Hematopoietic multipotent progenitor cell treated with erythropoietin and hydrocortisone succinate and interleukin-3 and kit ligand, for 8 days (in vitro differentiated cells): ENCODE measurements at places on chromosomes 3 and 15.

- no peak for DNase-seq
Observed at GRCh38 chr3:175287361-175287963, 428.3 kb downstream of the NAALADL2 start.

GRCh38 chr3:64047787-64048186 lies 24.5 kb upstream of the PSMD6 start:
- DNase-seq: no peak

GRCh38 chr3:62261121-62261520 lies 112.2 kb downstream of the FEZF2 start:
- DNase-seq: no peak

DNA sequence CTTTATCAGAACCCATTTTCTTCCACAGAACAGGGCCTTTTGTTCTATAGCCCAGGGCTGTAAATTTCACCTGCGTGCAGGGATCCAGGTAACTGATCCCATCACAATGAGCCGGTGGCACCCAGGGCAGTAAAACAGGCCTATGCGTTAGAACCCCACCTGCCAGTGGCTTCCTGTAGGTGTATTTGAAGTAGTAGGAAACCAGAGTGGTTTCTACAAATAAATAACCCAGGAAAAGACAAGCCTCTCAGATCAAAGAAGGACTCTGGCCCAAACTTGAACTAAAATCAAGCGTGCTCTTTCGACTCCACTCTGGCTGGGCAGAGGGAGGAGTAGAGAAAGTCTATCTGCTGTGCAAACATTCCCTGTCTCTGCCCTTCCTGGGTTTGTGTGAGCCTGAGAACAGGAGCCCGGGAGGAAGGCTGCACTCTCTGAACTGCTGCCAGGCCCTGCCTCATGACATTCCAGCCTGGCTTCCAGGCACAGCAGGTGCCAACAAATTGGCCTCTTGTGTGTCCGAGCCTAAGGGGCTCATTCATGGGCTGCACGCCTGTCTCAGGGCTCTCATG lies 77.7 kb downstream of the CEMIP start:
- no peak for DNase-seq

- peak; percentile 67 for DNase-seq
Observed at GRCh38 chr3:23810343-23811184, 4.8 kb downstream of the UBE2E1 start.

DNA sequence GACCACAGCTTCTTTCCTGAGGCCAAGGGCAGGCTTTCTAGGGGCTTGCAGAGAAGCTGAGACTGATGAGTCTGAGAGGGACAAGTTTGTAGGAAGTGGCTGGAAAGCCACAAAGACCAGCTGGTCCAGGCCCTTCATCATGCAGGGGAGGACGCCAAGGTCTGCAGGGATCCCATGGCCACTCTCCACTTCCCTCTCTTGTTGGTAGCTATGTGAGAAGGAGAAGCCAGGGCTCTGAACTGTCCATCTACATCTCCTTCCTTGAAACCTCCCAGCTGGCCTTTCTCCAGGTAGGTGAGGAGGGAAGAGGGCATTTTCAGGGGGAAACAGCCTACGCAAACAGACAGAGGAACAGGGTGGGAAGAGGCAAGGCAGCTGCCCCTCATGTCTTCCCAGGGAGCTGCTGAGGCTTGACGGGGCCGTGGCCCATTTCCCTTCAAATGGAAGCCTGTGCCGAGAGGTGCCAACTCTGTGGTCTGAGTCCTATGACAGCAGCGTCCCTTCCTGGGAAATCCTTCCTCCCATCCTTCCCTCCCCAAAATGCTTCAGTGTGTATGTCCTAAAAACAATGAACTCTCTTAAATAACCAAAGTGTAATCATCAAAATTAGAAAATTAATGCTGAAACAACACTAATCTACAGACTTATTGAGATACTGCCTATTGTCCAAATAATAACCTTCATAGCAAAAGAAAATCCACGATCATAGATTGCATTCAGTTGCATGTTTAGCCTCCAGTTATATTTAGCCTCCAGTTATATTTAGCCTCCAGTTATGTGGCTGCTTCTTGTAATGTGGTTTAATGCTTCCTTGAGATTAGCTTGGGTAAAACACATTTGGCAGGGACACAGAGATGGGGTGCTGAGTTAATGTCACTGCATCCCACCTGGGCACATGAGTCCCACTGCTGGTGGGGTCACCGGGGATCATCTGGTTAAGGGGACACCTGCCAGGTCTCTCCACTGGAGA lies 36.0 kb downstream of the GNB5 start:
- no peak for DNase-seq

DNA sequence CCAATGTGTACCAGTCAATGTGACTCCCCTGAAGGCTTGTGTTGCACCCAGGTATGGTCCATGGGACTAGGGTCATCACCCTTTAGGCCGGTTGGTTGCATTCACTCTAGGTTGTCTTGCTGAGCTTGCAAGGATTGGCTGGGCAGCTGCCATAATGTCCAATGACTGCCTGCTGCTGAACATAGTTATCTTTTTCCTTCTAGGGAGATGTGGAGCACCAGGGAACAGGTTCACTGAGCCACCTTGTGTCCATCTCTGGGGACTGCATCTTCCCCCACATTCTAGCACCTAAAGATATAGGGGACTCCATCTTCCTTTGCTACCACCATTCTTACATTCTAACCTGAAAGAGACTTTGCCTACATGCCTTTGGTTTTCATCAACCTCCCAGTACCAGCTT lies 580.4 kb upstream of the TBL1XR1 start:
- peak; percentile 68 for DNase-seq

- no peak for DNase-seq
Observed at GRCh38 chr3:52032702-52033408, 23.5 kb downstream of the DUSP7 start.

DNA sequence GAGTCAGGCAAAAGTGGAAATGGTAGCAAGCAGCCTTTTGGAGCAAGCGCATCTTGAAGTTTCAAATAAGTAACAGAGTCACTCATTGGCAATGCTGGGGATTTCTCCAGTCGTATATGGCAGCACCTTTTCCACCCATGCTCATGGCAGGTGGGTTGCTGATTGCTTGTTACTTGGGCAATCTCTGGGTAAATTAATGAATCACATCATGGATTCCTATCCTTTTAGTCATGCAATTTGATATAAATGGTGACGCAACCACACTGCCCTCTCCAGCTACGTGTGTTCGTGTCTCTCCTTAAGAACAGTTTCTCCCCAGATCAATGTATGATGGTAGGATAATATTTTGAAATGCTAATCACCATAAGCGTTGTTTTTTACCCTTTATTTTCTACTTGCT lies 339.9 kb upstream of the KCNH8 start:
- DNase-seq: no peak
